ENCODE measurements at places on chromosomes 2 and 18.

DNA sequence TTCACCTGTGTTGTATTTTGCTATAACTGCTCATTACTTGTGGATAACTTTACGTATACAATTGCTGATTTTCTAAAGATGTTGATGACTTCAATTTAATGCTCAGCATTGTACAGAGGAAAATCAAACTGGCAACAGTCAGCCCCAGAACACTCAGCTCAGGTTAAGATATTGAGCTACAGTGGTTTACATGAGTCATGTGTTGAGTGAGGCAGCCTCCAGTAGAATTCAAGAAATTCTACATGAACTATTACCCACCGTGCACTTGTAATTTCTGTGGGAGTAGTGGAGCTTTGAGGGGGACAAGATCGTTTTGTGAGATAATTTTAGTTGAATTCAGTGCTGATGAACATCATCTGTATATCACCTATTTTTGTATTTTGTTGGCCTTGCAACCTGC lies 292.3 kb downstream of the ALPK2 start:
- H3K27me3 ChIP-seq, result no peaks in the 10 kb centered on the region
- H3K36me3 ChIP-seq, result peaks cover 78% of the 10 kb centered on the region
- peaks cover 14% of the 10 kb centered on the region for H3K4me1 ChIP-seq
- DNase-seq, result no peak
- no peak overlapping the region for H3K27ac ChIP-seq
- no peak overlapping the region for H3K4me3 ChIP-seq

DNA sequence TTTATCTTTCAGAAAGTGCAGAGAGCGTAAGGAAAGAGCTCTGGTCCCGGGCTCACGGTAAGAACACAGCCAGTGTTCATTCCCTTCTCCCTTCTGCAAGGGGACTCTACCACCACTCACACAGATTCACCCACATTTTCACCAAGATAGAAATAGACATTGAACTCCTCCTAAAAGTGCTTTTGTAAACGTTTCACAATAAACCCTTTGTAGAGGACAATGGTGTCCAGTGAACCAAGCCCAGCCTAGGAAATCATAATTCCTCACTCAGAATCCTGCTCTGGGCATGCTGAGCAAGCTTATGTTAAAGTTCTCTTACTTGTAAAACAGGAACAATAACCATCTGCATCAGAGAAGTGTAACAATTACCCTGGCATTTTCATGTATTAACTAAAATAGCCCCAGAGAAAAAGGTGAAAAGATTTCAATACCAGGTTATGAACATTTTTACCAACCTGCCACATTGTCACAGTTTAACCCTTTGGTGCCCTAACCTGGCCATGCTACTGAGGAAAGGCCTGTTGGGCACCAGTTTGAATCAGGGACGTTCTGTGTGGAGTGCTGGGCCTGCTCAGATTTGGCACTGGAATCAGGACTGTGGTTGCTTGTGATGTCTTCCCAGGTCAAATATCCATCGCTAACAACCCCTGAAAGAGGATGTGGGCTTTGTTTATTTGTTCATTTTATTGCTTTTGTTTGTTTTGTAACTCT lies 22.5 kb upstream of the NDUFV2 start:
- no peak overlapping the region for H3K27ac ChIP-seq
- DNase-seq, result no peak
- no peak overlapping the region for H3K4me3 ChIP-seq
- H3K36me3 ChIP-seq, result no peaks in the 10 kb centered on the region

DNA sequence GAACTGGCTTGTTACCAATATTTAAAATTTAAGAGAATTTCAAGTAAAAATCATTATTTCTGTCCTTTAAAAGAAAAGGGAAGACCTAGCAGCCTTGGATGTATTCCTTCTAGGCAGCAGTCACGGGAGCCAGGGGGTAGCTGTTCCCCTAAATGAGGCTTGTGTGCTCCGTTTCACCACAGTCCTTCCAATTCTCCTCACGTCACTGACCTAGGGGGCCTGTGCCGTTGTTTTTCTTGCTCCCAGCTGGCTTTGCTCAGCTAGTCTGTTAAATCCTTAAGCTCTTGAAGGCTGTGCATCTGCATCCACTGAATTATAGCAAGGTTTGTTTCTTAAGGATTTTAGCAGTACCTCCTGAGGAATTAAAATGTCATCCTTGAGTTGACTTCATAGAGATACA lies 9.9 kb downstream of the KLHL23 start:
- peaks cover 29% of the 10 kb centered on the region for H3K4me1 ChIP-seq
- H3K27me3 ChIP-seq, result no peaks in the 10 kb centered on the region
- H3K27ac ChIP-seq, result no peak overlapping the region
- H3K4me3 ChIP-seq, result no peak overlapping the region

DNA sequence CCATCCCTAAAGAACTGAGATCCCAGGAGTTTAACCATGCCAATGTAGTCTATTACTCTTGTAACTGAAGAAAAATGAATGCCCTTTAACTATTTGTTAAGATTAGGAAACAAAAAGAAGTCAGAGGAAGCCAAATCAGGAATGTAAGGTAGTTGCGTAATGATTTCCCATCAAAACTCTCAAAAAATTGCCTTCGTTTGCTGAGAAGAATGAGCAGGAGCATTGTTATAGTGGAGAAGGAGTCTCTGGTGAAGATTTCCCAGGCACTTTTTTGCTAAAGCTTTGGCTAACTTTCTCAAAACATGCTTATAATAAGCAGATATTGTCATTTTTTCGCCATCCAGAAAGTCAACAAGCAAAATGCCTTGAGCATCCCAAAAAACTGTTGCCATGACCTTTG lies 224.0 kb upstream of the SIX2 start:
- H3K4me3 ChIP-seq, result no peak overlapping the region
- no peaks in the 10 kb centered on the region for H3K27me3 ChIP-seq
- DNase-seq, result no peak
- H3K27ac ChIP-seq, result no peak overlapping the region
